ENCODE measurements at places on chromosomes 7 and 10.

GRCh38 chr10:48778193-48778857, 93.7 kb downstream of the WDFY4 start:
- no peak for DNase-seq

DNA sequence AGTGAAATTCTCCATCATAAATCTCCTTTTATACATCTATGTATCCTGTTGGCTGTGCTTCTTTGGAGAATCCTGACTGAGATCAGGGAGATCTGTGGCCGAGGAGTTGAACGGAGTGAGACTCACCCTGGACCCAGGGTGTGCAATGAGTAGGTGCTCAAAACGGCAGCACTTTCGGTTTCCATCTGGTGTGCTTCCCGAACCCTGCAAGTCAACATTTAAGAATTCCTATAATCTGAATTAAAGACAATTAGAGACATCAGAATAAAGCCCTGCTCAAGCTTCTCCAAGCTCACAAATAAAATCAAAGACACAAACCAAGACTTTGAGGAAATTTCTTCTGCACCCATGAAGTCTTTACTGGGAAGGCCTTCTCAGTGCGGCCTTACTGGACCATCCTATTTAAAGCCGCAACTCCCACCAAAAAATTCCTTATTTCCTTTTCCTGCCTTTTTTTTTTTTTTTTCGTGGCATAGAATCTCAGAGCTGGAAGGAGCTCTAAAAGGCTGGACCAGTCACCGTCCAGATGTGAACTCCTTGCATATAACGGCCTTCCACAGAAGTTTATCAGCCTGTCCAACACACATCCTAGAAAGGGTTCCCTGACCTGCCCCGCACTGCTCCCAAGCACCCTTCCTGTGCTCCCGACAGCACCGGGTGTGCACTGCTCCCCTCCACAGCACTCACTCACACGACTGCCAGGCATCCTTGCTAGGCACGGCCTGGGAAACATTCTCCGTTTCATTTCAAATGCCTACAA, 29.7 kb downstream of the GNA12 start:
- DNase-seq: no peak

- DNase-seq: no peak
Observed at GRCh38 chr7:101066833-101067177, 18.5 kb upstream of the TRIM56 start.

DNA sequence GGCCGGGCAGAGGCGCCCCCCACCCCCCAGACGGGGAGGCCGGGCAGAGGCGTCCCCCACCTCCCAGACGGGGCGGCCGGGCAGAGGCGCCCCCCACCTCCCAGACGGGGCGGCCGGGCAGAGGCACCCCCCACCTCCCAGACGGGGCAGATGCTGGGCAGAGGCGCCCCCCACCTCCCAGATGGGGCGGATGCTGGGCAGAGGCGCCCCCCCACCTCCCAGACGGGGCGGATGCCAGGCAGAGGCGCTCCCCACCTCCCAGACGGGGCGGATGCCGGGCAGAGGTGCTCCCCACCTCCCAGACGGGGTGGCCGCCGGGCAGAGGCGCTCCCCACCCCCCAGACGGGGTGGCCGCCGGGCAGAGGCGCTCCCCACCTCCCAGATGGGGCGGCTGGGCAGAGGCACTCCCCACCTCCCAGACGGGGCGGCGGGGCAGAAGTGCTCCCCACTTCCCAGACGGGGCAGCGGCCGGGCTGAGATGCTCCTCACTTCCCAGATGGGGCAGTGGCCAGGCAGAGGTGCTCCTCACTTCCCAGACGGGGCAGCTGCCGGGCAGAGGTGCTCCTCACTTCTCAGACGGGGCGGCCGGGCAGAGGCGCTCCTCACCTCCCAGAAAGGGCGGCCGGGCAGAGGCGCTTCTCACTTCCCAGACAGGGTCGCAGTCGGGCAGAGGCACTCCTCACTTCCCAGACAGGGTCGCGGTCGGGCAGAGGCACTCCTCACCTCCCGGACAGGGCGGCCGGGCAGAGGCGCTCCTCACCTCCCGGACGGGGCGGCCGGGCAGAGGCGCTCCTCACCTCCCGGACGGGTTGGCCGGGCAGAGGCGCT, 53.6 kb downstream of the ENTPD1 start:
- no peak for DNase-seq

- DNase-seq: no peak
Observed at GRCh38 chr10:49310460-49310859, 11.5 kb downstream of the C10orf71 start.

Data from left ventricle myocardium inferior (tissue), 1 donor.